Stimulated activated CD4-positive, alpha-beta T cell treated with anti-CD3 and anti-CD28 coated beads, Interleukin-1b, Interleukin-23, amount 100 ng/mL, for 24 hours (primary cell): ENCODE measurements at places on chromosomes 6 and 20.

GRCh38 chr6:166640342-166641043 lies 13.4 kb upstream of the RPS6KA2 start:
- no peak for DNase-seq

DNA sequence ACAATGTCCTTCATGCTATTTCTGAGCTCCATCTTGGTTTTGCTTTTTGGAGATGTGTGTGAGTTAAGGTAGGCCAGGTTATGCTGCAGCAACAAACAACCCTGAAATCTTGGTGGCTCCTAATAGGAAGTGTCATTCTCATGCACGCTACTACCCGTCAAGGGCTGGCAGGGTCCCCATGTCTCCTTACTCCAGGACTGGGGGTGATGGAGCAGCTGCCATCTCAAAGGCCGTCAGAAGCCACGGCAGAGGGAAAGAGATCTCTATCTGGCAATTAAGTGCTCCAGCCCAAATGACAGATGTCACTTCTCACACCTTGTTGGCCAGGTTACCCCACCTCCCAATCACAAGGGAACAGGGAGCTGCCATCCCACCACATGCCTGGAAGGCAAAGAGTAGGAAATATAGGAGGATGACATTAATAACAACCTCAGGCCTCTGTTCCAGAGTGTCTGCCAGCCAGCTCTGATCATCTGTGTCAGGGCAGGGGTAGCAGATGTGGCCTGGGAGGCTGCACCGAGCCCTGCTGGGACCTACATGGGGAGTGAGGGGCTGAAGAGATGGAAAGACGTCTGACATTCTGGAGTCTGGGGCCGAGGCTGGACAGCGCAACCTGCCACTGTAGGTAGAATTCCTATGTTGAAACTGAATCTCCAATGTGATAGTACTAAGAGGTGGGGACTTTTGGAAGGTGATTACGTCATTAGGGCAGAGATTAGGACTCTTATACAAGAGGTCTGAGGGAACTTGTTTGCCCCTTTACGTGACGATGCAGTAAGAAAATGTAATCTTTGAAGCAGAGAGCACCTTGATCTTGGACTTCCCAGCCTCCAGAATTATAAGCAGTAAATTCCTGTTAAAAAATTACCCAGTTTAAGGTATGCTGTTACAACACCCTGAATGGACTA lies 4.8 kb upstream of the SDCBP2 start:
- DNase-seq: no peak

GRCh38 chr20:32474717-32474966 lies 110.5 kb downstream of the NOL4L start:
- no peak for DNase-seq

GRCh38 chr6:148446681-148447080 lies 104.0 kb downstream of the SASH1 start:
- no peak for DNase-seq

DNA sequence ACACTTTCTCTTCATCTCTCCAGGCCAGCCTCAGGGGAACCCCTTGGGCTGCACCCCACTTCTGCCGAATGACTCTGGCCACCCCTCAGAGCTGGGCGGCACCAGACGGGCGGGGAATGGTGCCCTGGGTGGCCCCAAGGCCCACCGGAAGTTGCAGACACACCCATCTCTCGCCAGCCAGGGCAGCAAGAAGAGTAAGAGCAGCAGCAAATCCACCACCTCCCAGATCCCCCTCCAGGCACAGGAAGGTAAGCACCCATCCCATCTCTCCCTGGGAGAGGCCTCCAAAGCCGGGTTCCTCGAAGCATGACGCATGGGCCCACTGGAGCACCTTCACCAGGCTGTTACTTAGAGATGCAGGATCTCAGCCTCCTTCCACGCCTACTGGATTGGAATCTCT lies 11.3 kb downstream of the MDFI start:
- DNase-seq: no peak

DNA sequence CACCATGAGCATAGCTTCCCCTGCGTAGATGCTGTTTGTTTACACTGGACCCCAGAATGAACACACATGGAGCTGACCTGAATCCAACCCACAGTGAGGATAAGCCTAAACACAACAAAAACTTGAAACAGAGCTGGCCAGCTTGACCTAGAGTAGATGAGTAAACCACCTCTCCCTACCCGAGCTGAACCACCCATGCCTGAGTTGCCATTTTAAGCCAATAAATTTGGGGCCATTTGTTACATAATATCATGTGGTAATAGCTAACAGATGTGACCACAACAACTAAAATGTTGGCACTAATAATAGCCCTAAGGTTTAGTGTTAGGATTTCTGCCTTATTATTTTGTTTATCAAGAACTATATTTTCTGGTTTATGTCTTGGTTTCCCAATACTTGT lies 103.2 kb upstream of the GRIK2 start:
- no peak for DNase-seq

- DNase-seq: no peak
Measured at GRCh38 chr6:44229376-44230033, 6.1 kb downstream of the SLC29A1 start.

DNA sequence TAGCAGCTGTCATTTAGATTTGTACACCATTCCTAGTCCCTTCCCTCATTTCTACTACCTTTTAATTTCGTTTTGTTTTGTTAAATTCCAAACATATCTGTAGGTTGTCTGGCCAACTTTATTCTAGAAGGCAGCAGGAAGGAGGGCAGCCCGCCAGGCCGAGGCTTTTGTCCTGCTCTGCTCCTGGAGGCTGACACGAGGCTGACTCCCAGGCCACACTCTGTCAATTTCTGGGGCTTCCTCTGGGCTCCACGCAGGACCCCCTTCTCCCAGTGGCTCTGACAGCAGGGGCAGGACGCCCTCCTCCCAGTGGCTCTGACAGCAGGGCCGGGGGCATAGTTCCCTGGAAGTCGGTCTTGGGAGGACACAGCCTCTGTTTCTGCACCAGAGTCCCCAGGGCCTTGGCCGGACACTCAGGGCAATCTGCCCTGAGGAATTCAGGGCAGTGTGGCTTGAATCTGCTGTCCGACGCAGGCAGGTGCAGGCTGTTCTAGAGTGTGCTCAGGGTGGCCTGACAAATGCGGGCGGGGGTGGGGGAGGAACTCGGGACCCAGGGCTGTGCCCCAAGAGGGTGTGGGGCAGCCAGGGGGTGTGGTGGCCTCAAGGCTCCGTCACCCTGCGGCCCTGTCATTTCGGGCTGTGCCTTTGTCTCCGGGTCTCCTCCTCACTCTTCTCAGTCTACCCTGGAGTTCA lies 11.8 kb downstream of the SMOC2 start:
- DNase-seq: no peak

GRCh38 chr6:163390770-163391169 lies 23.7 kb upstream of the QKI start:
- no peak for DNase-seq

DNA sequence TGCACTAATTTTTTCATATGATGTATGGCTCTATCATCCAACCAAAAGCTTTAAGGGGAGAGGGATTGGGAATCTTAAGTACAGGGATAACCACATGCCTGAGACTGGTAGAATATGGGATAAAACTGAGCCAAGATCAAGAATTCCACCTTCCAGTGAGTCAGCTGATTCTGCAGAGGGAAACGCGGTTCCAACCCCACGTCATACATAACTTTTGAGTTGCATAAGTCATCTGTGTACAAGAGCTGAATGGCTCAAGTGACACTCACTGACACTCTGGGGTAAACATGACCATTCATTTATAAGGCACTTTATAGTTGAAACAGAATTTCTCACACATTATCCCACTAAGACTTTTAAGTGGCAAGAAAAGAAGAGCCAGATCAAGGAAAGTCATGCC lies 16.4 kb downstream of the TRIM27 start:
- DNase-seq: no peak

- DNase-seq: no peak
Measured at GRCh38 chr6:29826271-29826670, 1.4 kb upstream of the HLA-G start.

- no peak for DNase-seq
Measured at GRCh38 chr6:73032586-73032985, 192.7 kb downstream of the KHDC1L start.

DNA sequence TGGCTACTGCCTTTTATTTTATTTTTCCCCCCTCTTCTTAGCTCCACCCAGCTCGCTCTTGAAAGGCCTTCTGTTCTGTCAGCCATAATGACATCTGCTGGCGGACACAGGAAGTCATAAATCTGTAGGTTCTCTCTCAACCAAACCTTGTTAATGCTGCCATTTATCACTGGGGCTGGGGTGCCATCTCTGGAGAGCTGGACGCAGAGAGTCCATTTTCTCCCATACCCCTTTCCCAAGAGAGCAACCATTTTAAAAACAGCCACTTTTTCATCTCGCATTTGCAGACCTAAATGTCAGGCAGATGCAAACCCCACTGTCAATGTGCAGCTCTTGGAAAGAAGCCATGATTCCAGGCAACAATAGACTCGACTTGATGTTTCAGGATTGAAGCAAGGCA lies 13.0 kb upstream of the TSHZ2 start:
- DNase-seq: no peak

- no peak for DNase-seq
Measured at GRCh38 chr6:20571261-20571660, 37.0 kb downstream of the CDKAL1 start.
